ENCODE measurements at places on chromosomes 13 and 19.

DNA sequence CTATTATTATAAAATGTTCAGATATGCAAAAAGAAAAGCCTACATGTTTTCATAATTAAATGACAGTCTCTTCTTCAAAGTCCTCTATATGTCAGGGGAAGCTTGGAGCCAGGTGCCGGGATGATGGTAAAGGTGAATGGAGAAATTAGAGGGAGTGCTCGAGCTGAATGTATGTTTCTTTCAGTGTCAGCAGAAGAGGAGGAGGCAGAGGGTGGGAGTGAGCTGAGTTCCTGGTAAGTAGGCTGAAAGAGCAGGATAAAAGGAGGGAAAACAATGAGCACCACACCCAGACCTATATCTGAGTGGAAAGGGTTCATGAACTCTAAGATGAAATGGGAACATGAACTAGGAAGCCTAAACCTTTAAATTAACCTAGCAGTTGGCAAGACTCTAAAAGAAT is 307.6 kb upstream of the NBEA start:
- no peak for DNase-seq

DNA sequence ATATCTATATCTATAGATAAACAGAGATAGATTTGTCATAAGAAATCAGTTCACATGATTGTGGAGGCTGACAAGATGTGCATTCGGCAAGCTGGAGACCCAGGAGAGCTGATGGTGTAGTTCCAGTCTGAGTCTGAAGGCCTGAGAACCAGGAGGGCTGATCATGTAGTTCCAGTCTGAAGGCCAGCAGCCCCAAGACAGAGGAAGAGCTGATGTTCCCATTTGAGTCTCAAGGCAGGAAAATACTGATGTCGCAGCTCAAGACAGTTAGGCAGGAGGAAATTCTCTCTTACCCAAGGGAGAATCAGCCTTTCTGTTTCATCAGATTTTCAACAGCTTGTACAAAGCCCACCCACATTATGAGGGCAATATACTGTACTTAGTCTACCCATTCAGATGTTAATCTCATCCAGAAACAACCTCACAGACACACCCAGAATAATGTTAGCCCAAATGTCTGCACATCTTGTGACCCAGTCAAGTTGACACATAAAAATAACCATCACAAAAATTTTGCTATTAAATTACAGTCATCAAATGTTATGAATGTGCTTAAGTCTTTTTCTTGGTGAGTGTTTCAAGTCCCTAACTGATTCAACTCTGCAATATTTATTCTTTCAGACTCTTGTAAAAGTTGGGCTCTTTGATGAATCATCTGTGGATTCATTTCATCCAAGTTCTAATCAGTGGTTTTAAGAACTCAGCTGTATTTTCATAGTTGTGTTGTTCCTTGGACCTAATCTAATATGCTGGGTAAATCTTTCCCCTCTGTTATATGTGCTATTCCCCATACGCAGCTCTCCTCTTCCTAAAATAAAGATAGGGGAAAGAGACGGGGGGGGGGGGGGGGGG is 22.7 kb upstream of the LRCH1 start:
- DNase-seq = no peak

DNA sequence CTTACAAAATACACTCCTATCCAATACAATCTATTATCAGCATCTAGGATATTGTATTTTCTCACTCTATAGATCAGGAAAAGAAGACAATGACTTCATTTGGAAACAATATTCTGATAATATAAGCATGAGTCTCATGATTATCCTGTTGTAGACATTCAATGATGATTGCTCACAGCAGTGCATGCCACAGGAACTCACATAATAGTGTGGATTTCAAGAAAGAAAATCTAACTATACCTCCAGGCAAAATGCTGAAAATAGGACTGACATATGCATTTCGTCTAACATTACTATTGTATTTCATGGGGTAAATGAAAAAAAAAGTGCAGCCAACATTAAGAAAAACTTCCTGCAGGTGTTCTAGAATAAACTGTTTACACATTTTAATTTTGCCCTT is 122.6 kb downstream of the POSTN start:
- DNase-seq = no peak

DNA sequence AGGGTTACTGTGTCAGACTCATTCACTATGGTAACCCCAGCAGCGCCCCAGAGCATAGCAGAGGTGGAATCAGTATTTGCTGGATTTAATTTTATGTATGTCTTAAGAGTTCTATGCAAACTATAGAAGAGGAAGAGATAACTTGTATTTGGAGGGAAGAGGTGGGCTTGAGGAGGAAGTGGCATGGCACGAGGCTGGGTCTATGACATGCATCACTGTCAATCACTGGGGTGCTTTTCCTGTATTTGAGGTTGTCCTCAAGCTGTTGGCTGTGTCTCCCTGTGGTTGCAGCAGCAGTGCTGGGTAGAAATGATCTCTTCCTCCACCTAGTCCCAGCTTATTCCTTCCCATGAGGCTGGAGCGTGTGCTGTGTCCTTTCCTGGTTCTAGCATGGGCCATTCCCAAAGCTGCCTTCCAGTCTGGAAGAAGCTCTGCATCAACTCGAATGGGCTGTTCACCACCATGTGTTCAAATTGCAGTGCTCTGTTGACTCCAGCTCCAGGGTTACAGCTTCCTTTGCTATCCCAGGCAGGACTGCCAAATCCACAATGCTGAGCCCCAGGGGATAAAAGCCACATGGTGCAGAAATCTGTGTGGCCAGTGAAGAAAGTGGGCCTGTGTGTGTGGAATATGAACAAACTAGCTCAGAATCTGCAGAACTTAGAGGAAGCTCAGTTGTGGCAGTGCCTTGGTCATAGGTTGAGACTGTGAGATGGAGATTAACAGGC is 73.1 kb upstream of the MTIF3 start:
- no peak for DNase-seq

DNA sequence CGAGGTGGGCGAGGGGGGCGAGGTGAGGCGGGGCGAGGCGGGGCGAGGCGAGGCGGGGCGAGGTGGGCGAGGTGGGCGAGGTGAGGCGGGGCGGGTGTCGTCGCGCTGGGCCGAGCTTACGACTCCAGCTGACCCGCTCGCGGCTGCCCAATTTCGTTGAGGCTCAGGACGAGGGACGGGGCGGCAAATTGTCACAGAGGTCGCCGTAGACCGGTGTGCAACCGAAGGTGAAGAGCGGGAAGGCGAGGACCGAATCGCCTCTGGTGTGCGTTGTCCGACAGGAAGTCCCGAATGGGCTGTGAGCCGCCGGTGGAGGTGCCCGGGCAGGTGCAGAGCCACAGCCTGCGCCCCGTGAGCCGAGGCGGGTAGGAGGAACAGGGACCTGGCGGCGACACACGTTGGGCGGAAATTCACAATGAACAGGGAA is at the start of gene LACC1:
Gene LACC1, plus strand, starts transcription at position 150 of the 427 bp plus-strand sequence. CDS start 1,082 bp downstream, outside the sequence.
- DNase-seq = no peak

DNA sequence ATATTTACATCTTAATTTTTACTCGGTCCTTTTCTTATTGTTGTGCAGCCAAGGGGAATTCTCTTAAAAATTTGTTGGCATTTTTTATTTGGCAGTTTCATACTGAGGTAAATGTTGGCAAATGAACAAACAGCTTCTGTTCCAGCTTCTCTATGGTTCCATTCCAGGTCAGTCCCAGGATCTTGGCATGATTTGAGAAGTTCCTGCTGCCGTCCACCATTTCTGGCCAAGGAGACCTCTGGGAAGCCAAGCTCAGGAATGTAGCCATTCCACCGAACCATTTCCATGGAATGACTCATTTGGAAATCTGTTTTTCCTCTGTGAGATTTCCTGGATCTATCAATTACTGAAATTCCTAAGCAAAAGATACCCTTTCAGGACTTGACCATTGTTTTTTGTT is 43.9 kb downstream of the SLC10A2 start:
- DNase-seq = no peak

- DNase-seq = no peak
Observed at GRCh38 chr19:30076101-30076551, 134.1 kb downstream of the URI1 start.

GRCh38 chr19:44512326-44513298 is 12.3 kb upstream of the ZNF180 start:
- DNase-seq = peak; percentile 2

DNA sequence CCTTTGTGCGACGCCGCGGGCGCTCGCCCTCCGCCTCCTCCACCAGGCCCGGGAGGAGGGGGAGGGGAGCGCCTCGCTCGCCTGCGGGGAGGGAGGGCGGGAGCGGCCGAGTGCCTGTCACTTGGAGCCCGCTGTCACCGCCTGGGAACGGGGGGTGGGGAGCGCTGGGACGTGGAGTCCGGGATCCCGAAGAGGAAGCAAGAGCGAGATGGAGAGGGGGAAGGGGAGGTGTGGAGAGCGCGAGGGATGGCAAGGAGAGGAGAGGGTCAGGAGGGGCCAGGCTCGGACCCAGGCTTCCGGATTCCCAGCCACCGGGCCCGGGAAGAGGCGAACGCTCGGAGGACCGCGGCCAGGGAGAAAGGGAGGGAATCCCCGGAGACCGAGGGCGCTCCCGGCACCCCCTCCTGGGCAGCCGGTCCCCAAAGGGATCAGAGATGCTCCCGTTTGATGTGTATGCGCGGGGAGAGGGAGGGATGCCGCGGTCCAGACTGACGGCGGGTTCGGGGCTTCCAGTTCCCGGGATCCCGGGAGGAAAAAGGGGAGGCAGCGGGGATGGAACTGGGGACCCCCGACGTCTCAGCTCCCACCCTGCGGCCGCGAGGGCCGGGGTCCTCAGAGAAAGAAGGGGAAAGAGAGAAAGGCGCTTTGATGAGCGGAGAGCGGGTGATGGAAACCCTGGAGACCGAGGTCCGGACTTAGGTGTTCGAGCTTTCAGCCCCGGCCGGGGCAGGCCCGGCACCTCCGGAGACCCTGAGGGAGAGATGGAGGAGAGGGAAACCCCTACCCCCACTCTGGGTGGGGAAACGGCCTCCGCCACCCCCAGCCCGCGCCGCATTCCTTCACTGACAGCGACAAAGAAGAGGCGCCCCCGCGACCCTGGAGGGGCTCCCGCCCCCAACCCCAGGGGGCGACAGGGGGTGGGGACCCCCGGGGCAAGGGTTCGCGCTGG is 4.7 kb upstream of the DPF1 start:
- DNase-seq = no peak

- DNase-seq = no peak
Observed at GRCh38 chr19:1590641-1591397, 1.8 kb downstream of the MBD3 start.

GRCh38 chr13:79870766-79871165 is 389.8 kb downstream of the NDFIP2 start:
- DNase-seq = no peak

- no peak for DNase-seq
Observed at GRCh38 chr13:21511849-21512248, 52.7 kb upstream of the ZDHHC20 start.

GRCh38 chr13:100044936-100045335 is 44.0 kb upstream of the PCCA start:
- no peak for DNase-seq

- DNase-seq = no peak
Observed at GRCh38 chr13:107238262-107238981, 670.5 kb upstream of the ARGLU1 start.

GRCh38 chr13:28031220-28031895 is 42.9 kb upstream of the URAD start:
- no peak for DNase-seq

DNA sequence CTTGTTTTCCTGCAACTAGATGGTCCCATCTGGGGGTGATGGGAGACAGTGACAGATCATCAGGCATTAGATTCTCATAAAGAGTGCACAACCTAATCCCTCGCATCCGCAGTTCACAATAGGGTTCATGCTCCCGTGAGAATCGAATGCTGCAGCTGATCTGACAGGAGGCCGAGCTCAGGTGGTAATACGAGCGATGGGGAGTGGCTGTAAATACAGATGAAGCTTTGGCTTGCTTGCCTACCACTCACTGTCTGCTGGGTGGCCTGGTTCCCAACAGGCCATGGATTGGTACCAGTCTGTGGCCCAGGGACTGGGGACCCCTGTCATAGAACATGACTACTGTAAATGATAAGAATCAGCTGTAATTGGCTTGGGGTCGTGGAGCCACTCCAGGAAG is 28.0 kb downstream of the WDR88 start:
- no peak for DNase-seq

DNA sequence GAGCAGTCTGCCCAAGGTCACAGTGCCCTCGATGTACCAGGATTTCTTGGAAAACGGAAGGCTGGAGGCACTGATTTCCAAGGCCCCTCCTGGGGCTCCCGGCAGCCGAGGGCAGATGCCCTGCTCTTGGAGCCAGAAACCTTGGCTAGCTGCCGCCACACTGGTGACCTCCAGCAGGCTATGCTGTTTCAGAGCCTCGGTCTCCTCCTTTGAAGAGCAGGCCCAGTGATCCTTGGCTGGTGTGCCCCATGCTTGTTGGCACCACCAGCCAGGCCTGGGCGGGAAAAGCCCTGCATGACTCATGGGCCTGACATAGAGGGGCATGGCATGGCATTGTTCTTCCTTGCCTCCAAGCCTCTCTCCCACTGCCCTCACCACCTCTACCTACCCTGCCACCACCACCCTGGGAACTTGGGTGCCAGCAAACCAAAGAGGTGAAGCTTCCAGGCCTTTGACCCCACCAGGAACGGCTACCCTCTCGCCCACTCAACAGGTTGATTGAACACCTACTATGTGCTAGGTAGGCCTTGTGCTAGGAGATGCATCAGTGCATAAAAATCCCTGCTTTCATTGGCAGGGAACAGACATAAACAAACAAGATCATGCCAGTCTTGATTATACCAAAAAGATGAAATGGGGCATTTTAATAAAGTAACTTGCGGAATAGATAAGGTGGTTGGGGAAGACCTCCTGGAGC is 1.6 kb upstream of the CLEC11A start:
- DNase-seq = no peak

DNA sequence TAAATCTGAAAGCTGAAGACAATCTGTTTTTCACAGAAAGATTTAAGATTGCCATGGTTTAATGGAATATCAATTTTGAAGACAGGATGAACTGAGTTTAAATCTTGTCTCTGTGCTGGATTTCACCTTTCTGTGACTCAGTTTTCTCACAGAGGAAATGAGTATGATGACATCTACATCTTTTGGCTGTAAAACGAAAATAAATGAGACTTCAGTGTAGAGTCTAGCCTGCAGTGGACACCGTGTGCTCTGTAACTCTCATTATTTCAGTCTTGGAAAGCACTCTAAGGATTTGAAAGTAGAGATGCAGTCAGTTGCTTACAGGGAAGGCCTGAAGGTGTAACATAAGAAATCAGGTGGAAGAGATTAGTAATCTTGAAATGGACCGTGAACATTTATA is 150.4 kb downstream of the NALCN start:
- no peak for DNase-seq

DNA sequence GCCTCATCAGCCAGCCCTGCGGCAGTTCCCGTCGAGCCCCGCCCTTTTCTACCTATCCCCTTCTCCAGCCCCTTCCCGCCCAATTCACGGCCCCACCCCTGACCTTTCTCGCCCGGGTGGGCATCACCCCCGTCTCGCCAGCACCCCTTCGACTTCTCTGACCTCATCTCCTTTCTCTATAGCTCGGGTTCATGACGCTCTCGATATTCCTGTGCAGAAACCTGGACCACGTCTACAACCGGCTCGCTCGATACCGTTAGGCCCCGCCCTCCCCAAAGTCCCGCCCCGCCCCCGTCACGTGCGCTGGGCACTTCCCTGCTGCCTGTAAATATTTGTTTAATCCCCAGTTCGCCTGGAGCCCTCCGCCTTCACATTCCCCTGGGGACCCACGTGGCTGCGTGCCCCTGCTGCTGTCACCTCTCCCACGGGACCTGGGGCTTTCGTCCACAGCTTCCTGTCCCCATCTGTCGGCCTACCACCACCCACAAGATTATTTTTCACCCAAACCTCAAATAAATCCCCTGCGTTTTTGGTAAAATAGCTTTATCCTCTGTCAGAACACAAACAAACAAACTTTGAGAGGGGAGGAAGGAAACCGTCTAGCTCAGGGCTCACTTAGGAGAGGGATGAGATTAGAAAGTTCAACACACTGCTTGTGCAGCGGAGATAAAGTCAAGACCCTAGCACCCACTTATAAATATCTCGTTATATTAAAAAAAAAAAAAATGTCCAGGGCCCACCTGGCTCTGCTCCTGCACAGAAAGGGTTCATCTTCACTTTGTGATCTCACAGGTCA is 5.1 kb downstream of the CD37 start:
- DNase-seq = no peak
